ENCODE measurements at places on chromosomes 11 and 22. TPM values are rescaled to one million over a fixed set of nuclear protein-coding genes. Genes with fewer than 3 reads are reported as not detected.

Gene GCAT
- total RNA-seq, result 8.8 TPM

Gene DCDC1
- total RNA-seq, result 0.93 TPM

GRCh38 chr11:8192016-8192895 lies 23.4 kb upstream of the RIC3 start:
- no peaks in the 10 kb centered on the region for H3K36me3 ChIP-seq
- no peaks in the 10 kb centered on the region for H3K4me1 ChIP-seq
- no peak overlapping the region for H3K4me3 ChIP-seq
- no peak overlapping the region for H3K27ac ChIP-seq
- no peak for DNase-seq
- no peaks in the 10 kb centered on the region for H3K27me3 ChIP-seq

GRCh38 chr22:48621085-48621484 lies 1206.6 kb downstream of the BRD1 start:
- no peak for DNase-seq
- H3K27me3 ChIP-seq, result no peaks in the 10 kb centered on the region
- H3K27ac ChIP-seq, result no peak overlapping the region
- no peaks in the 10 kb centered on the region for H3K36me3 ChIP-seq

DNA sequence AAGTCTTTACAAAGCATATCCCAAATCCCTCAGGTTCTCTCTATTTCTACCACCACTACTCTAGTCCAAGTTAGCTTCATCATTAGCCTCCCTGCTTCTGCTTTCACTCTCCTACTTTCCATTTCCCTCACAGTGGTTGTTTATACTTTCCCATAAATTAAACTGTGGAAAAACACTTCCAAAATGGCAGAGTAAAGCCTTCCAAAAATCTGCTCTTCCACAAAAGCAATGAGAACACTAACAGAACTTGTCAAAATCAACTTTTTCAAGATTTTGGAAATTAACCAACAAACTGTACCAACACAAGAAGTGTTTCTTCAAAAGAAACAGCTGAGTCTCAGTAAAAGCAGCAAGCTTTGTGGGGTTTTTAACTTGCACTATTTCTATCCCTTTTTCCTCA lies 71.8 kb downstream of the TTC28 start:
- no peak overlapping the region for H3K4me3 ChIP-seq
- H3K27ac ChIP-seq, result no peak overlapping the region
- H3K27me3 ChIP-seq, result no peaks in the 10 kb centered on the region

GRCh38 chr11:86869966-86870570 lies 69.7 kb downstream of the PRSS23 start:
- H3K4me3 ChIP-seq, result no peak overlapping the region
- no peak for DNase-seq
- no peaks in the 10 kb centered on the region for H3K4me1 ChIP-seq
- no peak overlapping the region for H3K27ac ChIP-seq
- H3K27me3 ChIP-seq, result no peaks in the 10 kb centered on the region
